Lower leg skin (tissue), 4 donors: ENCODE measurements at places on chromosomes 5 and 9.

DNA sequence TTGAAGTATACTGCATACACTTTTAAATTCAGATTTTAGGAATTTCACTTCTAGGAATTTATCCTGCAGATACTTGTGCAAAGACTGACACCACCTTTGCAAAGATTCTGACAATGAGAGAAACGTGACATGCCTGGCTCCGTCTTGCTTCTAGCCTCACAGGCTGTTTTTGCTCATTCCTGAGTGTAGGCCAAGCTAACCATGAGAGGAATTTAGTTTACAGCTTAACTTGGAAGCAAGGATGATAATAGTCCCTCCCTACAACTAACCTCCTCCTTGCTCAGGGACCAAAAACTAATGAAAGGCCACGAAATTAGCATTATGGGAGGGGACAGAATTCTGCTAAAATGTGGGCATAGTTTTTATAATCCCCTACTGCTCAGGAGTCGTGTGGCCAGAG, 31.1 kb downstream of the C5orf22 start:
- DNase-seq: no peak

GRCh38 chr5:72658761-72659540, 151.7 kb upstream of the ZNF366 start:
- no peak for DNase-seq

- DNase-seq: no peak
Observed at GRCh38 chr5:59184769-59185168, 601.9 kb downstream of the RAB3C start.

- DNase-seq: no peak
Observed at GRCh38 chr9:80465556-80465955, 893.8 kb downstream of the TLE4 start.

GRCh38 chr5:141640698-141641097, 3.9 kb downstream of the RELL2 start:
- DNase-seq: no peak

DNA sequence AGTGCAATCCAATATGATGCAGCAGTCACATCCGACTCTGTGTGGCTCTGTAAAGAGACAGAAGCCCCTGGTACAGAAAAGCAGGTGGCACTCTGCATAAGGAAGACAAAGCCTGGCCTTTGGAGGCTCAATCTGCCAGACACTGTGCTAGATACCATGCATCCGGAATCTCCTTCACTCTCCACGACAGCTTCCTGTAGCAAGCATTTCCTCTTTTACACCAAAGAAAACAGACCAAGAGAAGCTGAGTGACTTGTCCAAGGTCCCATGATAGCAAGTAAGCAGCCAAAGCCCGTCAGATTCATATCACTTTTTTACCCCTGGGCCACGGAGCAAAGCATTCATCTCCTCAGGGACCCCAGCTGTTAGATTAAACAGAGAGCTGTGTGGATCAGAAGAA, 64.2 kb upstream of the SMIM23 start:
- DNase-seq: no peak

DNA sequence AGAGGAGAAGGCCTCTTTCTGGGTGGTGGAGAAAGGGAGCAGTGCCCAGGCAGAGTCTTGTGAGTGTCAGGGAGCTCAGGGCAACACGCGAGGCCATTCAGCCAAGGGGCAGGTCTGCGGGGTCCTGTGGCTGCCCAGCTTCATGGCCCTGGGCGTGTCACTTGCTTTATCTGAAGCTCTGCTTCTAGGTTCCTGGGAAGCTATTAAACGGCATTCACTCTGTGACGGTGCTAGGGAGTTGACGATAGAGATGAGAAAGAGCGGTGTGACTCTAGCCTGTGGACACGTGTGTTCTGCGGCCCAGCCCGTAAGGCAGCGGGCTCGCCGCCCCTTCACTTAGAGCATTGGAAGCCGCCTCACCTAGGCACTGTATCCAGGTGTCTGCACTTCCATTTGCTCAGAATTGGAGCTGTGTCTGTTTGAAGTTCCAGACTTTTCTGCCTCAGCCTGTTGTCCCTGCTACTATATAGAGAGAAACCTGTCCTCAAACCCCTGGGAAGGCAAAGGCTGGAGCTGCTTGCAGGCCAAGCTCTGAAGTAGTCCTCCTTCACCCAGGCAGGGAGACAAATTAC, 88.3 kb downstream of the PHF2 start:
- DNase-seq: no peak

DNA sequence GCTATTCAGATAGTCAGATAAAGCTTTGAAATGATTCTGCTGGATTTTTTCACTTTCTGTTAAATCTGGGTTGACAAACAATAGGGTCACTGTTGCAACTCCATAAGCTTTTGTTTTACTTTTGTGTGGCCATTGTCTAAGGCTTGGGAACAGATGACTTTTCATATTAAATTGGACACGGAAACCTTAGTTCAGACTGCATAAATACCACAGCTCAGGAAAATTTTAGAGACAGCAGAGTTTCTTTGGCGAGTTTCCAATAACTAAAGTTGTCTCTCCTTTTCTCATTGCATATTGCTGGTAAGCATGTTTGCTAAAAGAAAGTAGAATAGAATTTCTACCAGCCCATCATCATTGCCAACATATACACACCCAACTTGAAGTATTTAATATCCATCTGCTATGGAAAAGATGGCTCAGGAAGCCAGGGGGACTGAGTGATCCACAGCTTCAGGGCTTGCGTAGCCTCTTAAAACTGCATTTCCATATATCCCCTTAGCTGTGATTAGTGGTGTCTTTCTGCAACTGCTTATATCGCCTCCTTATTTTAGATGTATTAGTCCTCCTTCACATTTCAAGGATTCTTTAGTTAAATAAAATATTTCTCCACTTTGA, 168.2 kb downstream of the ARHGAP26 start:
- no peak for DNase-seq

- no peak for DNase-seq
Observed at GRCh38 chr5:1536322-1536845, 12.6 kb upstream of the LPCAT1 start.

DNA sequence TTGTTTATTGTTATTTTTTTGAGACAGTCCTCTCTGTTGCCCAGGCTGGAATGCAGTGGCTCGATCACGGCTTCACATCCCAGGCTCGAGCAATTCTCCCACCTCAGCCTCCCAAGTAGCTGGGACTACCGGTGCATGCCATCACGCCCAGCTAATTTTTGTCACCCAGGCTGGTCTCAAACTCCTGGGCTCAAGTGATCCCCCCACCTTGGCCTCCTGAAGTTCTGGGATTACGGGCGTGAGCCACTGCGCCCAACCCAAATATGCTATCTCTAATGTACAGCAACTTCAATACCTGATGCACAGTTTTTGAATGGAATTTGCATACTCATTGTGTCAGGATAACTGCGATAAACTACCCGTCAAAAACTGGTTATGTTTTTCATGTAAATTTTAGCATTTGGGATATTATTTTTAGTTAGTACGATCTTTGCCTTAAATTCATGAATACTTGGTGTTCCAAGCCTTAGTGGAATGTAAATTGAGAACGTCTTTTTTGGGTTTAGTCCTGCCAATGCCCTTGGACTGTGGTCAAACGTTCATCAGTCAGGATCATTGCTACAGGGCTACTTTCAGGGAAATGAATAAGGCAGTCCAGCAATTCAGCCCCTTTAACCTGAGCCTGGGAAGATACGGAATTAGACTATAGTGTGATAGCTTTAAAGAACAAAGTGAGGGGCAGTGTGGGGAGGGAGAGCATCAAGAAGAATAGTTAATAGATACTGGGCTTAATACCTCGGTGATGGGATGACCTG, 4.4 kb downstream of the UGCG start:
- DNase-seq: no peak

DNA sequence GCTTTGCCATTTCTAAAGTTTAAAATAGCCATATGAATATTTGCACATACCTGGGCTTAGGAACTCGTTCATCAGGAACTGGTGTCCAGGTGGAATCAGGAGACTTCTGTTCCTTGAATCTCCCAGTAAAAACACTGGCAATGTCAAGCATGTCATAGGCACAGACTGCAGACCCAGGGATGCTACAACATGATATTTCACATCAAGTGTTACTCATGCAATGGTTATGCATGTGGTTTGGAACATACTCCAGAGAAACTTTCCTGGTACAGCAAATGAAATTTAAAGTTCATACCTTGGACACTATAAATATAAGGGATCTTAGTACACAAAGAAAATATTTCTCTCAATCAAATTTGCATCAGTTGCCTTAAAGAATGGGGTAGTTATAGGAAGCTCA, 92.2 kb downstream of the SEMA6A start:
- no peak for DNase-seq

DNA sequence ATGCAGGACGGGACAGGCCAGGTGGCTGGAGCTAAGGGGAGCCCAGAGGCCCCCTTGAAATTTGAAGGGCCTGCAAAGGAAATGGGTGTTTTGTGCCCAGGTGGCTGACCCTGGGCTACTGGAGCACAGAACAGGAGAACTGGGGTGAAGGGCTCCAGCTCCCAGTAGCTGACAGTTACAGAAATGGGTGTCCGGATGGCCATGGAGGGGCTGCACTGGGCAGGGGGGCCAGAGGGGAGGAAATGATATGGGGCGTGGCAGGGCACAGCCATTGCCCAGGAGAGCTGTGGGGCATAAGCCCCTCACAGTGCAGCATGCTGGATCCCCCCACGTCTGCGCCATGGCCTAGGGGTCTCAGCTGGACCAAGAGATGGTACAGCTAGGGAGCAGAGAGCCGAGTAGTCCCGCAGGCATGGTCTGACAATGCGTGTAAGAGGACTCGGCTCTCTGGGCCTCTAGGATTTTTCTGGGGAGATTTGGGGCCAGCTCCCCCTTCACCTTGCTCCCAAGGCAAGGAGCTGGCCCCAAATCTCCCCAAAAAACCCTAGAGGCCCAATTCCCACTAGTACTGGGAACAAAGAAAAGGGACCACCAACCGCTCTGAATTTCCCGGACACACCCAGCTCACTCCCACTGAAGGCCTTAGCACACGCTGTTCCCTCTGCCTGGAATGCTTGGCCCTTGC, 7.9 kb upstream of the CARD19 start:
- peak; percentile 40 for DNase-seq

DNA sequence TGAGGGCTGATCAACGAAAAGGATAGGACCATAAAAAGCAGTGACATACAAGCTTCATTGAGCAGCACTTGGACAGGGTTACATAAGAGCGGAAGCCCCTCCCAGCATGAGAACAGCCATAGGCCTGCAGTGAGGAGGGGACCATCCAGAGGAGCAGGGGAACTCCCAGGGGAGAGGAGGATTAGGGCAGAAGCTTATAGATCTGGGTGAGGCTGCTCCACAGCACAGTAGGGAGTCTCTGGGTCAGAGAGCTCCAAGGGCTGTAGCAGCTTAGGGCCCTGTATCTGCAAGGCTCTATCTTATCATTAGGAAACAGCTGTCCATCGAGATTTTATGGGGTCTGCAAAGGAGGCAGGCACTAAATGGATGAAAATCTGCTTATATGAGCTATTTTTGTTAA, 186.6 kb downstream of the DOCK8 start:
- DNase-seq: no peak

GRCh38 chr9:126117631-126118030, 209.0 kb upstream of the MVB12B start:
- DNase-seq: peak; percentile 63

GRCh38 chr5:153863951-153864350, 174.8 kb downstream of the FAM114A2 start:
- no peak for DNase-seq

GRCh38 chr5:176608142-176608705, 1.7 kb downstream of the GPRIN1 start:
- no peak for DNase-seq

DNA sequence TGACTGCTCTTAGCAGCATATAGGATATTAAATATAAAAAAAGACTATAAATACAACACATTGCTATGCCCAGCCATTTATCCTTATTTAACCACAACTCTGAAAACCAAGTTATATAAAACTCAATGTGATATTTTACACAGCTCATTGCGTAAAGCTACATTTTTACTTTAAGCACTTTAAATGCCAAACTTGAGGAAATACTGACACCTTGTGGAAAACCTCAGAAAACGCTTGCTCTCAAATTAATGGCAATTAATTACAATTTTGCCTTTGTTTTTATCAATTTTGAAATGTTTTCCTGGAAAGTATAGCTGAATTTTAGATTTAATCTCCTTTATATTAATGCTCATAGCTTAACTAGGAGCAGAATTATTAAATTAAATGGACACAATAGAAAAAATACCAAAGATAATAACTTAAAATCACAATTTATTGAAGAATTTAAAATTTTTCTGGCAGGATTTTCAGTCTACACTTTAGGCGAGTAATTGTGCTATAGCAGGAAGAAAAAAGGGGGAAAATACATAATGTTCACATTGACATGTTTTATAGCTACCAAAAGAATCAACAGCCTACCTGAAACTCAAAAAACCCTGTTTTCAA, 25.2 kb upstream of the PLAC8L1 start:
- no peak for DNase-seq

DNA sequence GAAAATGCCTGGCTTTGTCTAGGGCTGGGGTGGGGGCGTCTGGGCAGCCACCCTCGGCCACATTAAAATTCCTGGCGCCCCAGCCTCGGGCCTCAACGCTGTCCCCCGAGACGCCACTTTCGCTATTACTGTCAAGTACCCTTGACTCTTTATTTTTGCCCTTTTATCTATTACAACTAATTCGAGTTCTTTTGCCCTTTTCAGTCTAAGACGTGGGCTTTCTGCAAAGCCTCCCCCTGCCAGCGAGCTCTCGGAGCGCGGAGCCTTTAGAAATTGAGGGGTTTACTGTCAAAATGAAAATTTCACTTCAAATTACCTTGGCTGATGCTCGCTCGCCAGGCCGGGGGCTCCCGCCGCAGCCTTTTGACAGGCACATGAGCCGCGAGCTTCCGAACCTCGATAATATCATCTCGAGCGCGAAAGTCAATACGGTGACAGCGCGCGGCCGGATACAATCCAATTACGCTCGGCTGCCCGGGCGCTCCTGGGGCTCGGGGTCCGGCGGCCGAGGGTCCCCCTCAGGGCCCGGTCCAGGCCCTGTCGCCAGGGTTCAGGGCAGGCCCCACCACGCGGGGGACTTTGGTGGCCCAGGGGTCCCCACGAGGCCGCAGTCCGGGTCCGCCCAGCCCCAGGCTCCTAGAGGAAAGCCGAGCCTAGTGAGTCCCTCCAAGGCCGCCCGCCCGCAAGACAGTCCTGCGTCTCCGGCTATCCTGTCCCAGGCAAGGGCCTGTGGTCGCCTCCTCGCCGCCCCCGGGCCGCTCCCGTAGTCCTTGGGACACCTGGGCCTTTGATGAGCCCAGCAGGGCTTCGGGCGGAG, 6.7 kb downstream of the IRX4 start:
- DNase-seq: no peak
